Large intestine (tissue), 12 donors: ENCODE measurements at places on chromosomes 2 and 18. TPM values are rescaled to one million over a fixed set of nuclear protein-coding genes. Genes with fewer than 3 reads are reported as not detected.
A peak's percentile ranks its signal among the peaks of the same experiment; 100 is the strongest.

DNA sequence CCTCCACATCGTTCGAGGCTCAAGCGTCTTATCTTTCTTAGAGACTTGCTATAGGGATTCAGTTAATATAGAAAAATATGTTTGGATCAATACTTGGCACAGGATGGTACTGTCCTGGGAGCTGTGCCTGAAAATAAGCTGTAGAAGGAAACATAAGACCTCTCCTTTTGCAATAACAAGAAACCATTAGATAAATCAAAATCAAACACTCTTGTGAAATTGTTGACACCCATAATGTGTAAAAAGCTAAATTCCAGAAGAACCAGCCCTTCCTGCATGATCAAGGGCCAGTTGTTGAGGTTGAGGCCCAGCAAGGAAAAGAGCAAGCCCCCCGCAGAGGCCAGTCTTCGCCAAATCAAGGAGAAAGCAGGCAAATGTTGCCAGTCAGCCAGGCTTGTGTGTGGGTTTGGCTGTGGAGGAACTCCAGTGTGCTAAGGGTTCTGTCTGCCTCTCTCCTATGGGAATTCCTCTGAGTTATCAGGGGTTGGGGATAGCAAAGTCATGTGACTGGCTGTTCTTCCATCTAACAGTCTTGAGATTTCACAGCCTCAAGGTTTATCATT, 185.7 kb downstream of the ACKR3 start:
- no peak for DNase-seq

FMNL2 gene
- 35.3 TPM for polyA plus RNA-seq

DNA sequence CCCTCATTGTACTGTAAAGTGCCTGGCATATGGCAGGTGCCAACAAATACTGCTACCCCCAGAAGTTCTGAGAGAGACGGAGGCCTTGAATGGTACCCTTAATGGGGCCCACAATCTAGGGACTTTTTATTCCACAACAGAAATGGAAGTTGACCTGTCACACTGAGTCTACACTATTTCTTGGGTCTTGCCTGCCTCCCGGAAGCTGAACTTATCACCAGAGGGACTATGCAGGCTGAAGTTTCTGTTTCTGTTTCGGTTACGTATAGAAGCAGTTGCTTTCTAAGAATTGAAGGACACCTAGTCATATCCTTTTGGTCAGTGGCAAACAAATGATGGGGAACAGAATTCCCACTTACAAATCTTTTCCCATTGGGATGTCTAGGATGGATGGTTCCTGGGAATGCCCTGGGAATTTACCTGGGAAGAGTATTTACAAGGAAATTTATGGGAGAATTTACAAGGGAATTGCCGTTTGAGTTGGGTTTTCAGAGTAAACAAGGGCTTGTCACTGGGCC, 74.2 kb downstream of the HS1BP3 start:
- peak; percentile 86 for DNase-seq

SAG gene
- polyA plus RNA-seq = 0.36 TPM

TSPYL6 gene
- polyA plus RNA-seq = 0.06 TPM

REG3G gene
- polyA plus RNA-seq = 5.0 TPM

GRCh38 chr2:118232796-118233195, 144.5 kb downstream of the INSIG2 start:
- DNase-seq = no peak

- DNase-seq = no peak
These were observed 36.7 kb downstream of the PKP4 start for GRCh38 chr2:158493458-158493857.

CHST9 gene
- 11.1 TPM for polyA plus RNA-seq

DNA sequence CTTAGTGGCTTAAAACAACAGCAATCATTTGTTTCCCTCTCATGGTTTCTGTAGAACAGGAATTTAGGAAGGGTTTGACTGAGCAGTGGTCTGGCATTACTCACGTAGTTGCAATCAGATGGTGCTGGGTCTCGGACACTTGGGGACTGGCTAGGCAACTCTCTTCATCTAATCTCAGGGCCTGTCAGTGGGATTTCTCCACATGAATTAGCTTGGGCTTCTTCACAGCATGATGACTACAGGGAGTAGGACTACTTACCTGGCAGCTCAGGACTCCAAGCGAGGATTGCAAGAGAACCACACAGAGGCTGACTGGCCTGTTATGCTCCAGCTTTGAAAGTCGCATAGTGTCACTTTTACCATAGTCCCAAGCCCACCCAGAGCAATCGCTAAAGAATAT, 125.1 kb downstream of the TTC27 start:
- DNase-seq = no peak

GRCh38 chr2:23237147-23237546, 147.8 kb upstream of the KLHL29 start:
- DNase-seq = no peak

LRATD1 gene
- 67.3 TPM for polyA plus RNA-seq

DNA sequence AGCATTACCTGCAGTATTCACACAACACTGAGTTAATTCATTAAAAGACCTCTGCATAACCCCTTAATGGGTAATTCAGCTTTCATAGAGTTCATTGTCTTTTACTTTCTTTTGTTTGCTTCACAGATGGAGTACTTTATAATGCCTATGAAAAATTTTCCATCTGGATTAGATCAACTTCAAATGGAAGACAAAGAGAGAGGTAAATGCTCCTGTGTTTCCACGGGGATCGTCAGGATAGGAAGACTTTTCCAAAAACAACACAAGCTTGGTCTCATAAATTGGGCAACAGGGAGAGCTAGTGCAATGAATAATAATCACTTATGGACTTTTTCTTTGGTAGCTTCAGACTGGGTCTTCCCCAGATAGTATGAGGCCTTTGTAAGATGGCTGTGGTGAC, 100.7 kb downstream of the ICOS start:
- no peak for DNase-seq

GRCh38 chr2:20625491-20626391, 25.2 kb downstream of the HS1BP3 start:
- no peak for DNase-seq

GRCh38 chr2:226554701-226555100, 244.9 kb downstream of the IRS1 start:
- no peak for DNase-seq

- DNase-seq = no peak
These were observed 2.4 kb upstream of the ADCYAP1 start for GRCh38 chr18:902229-902628.

DNA sequence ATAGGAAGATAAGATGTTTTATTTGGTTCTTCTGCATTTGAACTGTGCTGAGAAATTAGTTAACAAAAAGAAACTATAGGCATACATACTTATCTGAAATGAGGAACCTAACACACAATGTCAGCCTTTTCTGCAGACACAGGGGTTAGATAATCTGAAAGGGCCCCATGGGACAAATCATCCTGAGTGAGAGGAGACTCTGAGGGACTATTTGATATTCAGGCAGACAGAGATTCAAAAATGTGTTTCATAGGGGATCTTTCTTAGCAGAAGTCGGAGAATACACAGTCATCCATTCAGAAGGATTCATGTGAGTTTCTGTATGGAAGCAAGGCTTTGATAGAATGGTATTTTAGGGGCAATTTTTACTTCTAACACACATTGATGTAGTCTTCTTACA, 79.1 kb downstream of the NCKAP5 start:
- no peak for DNase-seq

MAP3K19 gene
- 0.01 TPM for polyA plus RNA-seq

GRCh38 chr2:85175369-85176299, 42.4 kb downstream of the TCF7L1 start:
- peak; percentile 75 for DNase-seq

- no peak for DNase-seq
These were observed 290.4 kb downstream of the PTPRM start for GRCh38 chr18:7857562-7857961.

DNA sequence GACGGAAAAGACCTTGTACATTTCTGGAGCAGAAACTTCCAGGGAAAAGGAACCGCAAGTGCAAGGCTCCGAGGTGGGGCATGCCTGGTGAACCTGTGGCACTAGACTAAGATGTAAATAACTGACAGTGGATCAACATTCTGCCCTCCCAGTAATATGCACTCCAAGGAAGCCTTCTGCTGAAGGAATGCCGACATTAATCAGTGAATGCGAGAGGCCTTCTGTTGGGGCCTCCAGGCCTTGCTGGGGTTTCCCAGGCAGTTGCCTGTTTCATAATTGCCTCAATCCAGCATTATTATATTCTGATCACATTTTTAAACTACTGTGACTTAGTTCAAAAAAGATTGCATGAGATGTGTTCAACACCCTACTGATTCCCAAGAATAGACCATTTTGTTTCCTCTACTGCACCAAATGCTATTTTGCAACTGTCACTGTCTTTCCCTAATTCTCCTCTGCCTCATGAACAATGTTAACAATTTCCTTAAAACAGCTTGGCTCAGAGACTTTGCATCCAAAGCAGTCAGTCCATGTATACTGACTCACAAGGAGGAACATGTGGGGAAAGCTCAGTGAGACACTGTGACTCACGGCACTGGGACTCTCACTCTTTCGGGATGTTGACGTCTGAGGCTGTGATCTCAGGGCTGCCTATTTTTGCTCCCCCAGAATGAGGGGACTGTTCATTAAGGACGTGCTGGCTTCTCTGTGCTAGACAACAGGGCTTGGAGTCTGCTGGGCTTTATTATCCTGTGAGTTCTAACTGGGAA, 10.5 kb upstream of the DSG2 start:
- DNase-seq = no peak

MYOM1 gene
- 8.7 TPM for polyA plus RNA-seq

DNA sequence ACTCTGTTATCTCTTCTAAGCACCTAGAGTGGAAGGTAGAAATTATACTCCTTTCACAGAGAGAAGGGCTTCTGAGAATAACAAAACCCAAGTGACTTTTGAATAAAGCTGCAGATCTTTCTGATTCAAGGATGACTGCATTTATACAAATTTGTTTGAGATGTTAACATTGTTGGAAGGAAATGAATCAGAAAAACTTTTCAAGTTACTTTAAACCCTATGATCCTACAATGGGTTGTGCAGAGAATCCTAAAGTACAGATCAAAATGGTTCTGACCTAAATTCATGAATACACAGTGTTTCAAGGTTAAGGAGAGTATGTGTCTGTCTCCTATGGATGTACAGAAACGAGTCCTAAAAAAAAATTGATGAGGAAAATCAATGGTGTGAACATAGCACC, 1.8 kb downstream of the RFTN2 start:
- no peak for DNase-seq

CRYBA2 gene
- 13.3 TPM for polyA plus RNA-seq

DNA sequence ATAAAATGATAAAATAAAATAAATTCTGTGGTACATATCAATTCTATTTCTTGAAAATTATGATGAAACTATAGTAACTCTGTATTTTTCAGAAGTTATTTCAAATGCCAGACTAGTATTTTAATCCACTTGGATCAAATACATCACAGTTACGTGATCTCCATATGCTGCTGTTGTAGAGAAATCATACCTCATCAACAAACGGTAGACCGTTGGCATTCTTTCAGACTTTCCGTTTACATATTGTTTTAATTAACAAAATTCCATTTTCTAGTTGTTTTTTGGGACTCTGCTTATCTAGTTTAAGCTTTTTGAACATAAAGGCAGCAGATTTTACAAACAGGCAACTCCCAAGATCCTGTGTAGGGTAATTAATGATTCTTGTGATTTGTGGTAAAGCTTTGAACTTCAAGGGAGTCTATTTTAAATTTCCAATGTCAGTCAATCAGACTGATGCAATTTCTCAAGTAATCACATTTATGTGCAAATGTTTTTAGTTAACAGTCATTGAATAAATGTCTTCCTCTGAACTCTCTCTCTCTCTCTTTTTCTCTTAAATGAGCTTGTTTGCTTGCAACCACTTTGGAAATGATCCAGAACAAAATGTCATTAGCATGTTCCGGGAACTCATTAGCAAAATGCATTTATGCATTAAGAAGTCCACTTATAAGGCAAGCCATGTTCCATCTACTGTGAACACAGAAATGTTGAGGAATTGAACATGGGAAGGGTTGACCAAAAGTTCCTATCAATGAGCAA, 31.8 kb downstream of the NYAP2 start:
- DNase-seq = no peak

GRCh38 chr2:168378960-168379669, 77.0 kb upstream of the CERS6 start:
- DNase-seq = no peak

IL1RN gene
- polyA plus RNA-seq = 0.39 TPM

CD302 gene
- 42.7 TPM for polyA plus RNA-seq

KIF5C gene
- 16.0 TPM for polyA plus RNA-seq

DLX1 gene
- polyA plus RNA-seq = 3.4 TPM

DNA sequence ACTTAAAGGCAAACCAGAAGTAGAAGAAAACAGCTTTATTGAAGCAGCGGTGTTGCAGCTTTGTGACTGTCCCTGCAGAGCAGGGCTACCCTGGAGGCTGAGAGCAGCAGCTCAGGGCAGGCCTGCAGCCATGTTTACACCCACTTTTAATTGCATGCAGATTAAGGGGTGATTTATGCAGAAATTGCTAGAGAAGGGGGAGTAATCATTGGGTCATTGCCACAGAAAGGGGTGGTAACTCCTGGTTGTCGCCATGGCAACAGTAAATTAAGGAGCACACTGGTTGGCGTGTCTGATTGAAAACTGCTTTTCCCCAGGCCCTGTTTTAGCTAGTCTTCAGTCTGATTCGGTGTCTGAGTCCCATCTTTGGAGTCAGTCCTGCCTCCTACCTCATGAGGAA, 195.4 kb upstream of the HDAC4 start:
- peak; percentile 4 for DNase-seq

GRCh38 chr18:66676699-66677098, 72.8 kb upstream of the CDH19 start:
- DNase-seq = no peak

PROKR1 gene
- polyA plus RNA-seq = 0.15 TPM

UGT1A10 gene
- 0.06 TPM for polyA plus RNA-seq

- no peak for DNase-seq
These were observed 83.1 kb downstream of the CDC42EP3 start for GRCh38 chr2:37588316-37588777.

DNA sequence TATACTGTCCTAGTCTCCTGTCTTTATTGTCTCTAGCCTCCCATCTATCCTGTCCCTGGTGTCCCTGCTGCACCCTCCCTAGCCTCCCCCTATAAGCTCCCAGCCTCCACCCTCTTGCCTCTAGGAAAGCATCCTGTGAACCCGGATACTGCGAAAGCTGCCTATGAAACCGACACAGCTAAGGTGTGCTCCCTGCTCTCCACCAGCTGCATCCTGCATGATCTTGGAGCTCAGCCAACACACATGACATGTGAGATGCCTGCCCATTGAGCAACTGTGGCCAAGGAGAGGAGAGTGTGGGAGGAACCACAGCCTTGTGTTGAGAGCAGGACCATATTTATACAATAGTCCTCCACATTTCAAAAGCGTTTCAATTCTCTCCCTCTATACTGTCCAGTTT, 187.1 kb downstream of the ZBTB7C start:
- DNase-seq = peak; percentile 86

GRCh38 chr2:222561817-222562645, 93.9 kb downstream of the FARSB start:
- peak; percentile 46 for DNase-seq

- DNase-seq = no peak
These were observed 2.2 kb downstream of the EPHA4 start for GRCh38 chr2:221569871-221570270.
